ENCODE measurements at places on chromosomes 12 and 14. TPM values are rescaled to one million over a fixed set of nuclear protein-coding genes. Genes with fewer than 3 reads are reported as not detected.

DNA sequence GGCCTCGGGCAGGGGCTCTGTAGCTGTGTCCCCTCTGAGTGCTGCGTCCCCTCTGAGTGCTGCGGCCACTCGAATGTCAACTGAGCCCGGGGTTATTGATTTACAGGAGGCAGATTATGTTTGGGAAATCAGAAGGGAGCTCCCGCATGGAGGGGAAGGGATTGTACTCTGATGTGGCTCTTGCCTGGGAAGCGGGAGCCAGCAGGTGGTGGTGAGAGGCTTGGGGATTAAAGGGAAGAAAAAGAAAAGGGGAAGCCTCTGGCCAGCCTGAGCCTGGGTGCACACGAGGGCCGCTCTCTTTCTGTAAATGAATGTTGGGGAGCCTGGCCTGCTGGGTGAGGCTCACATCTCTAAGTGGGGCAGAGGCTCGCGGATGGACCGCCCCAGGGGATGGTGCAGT lies 143.7 kb downstream of the AACS start:
- no peak for DNase-seq

DNA sequence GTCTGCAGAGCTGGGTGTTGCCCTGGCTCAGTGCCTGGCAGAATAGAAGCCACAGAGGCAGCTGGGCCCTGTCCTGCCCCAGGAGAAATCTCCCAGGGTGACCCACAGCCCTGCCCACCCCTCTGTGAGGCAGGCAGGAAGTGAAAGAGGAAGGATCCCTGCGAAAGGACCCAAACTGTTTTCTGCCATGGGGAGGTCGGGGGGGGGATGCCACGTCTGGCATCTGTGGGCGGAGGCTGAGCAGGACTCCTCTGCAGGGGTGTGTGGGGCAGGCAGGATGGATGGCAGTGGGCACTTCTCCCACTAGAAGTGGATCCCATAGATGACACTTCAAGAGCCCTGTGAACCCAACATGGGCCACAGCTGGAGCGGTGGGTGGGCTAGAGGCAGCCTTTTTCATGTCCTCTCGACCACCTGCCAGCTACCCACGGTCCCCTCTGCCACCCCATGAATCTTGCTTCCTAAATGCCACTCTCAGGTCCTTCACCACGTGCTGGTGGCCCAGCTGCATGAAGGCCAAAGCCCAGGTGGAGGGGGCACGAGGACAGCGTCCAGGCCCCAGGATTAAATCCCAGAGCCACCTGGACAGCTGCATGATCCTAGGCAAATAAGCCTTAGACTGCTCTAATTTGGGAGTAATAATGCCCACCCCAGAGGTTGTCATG lies 3.6 kb downstream of the PAPLN start:
- DNase-seq = no peak

DNA sequence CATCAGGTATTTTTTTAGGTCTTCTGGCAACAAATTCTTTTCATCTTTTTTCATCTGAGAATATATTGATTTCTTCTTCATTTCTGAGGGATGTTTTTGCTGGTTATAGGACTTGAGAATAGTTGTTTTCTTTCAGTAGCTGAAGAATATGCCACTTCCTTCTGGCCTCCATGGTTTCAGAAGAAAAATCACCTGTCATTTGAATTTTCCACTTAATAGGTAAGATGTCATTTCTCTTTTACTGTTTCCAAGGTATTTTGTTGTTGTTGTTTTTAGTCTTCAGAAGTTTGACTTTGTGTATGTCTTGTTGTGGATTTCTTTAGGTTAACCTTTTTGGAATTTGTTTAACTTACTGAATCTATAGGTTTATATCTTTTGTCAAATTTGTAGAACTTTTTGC lies 257.8 kb upstream of the AMIGO2 start:
- DNase-seq = no peak

Gene AQP2
- total RNA-seq = not detected

Gene NTN4
- total RNA-seq = 0.13 TPM

GRCh38 chr12:96422192-96422591 lies 22.0 kb upstream of the CDK17 start:
- DNase-seq = no peak

- DNase-seq = no peak
These were observed 1.5 kb downstream of the IRF2BPL start for GRCh38 chr14:77026930-77027537.

GRCh38 chr14:20436363-20436755 lies 393 bp upstream of the KLHL33 start:
- no peak for DNase-seq

Gene PUS7L
- total RNA-seq = 16.0 TPM

DNA sequence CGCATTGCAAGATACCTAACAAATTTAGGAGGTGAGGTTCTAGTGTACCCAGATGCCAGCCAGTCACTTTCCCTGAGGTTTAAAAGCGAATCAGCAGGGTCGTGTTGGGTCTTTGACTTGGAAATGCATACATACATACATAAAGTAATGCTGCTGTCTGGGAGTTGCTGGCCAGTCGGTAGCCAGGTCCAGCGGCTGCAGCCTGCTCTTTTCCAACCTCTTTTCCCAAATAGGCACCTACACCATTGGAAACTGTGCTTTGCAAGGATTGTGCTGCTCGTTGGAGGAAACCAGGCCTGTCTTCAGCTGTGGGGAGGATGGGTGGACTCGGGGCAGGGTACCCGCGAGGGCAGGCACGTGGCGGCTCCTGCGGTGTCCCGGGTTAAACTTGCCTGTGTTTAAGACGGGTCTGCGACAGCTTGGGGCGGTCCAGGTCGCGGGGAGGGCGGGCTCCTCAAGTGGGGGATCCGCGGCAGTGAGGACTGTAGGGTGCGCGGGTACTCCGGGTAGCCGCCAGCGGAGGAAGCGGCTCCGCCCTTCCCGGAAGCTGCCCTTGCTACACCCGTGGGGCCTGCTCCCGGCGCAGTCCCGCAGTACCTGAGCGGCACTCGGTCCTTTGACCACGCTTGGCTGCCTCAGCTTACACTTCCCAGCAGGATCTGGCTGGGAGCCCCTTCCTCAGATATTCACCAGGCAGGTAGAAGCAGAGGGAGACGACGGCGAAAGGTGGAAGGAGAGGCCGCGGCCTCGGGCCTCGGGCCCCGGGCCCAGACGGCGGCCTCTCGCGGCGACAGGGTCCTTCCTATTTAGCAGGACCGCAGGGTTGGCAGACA lies 2.7 kb downstream of the TTC6 start:
- DNase-seq = peak; percentile 42

Gene TSPAN9
- total RNA-seq = 19.0 TPM

Gene CISTR
- total RNA-seq = not detected

DNA sequence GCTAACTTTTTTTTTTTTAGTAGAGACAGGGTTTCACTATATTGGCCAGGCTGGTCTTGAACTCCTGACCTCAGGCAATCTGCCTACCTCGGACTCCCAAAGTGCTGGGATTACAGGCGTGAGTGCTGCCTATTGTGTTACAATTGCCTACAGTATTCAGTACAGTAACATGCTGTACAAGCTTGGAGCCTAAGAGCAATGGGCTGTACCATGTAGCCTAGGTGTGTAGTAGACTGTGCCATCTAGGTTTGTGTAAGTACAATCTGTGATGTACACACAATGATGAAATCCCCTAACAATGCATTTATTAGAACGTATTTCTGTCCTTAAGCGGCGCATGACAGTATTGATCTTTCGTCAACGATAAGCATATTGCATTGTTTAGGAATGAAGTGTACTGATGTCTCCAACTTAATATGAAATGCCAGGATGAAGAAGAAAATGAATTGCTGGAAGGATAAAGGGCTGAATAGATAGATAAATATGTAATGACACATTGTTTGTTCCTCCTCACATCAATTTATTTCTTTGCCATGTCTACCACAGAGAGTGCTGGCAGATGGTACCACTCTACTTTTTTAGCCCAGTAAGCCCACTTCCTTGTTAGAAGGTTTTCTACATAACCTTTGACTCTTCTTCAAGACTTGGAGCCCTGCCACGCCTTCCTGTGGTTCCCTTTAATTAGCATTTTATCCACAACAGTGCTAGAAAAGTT lies 467.5 kb downstream of the VRK1 start:
- no peak for DNase-seq

GRCh38 chr14:55963295-55963694 lies 154.9 kb upstream of the PELI2 start:
- DNase-seq = no peak

Gene PDE3A
- total RNA-seq = 3.0 TPM

GRCh38 chr12:111991946-111992345 lies 21.0 kb downstream of the TMEM116 start:
- DNase-seq = no peak

DNA sequence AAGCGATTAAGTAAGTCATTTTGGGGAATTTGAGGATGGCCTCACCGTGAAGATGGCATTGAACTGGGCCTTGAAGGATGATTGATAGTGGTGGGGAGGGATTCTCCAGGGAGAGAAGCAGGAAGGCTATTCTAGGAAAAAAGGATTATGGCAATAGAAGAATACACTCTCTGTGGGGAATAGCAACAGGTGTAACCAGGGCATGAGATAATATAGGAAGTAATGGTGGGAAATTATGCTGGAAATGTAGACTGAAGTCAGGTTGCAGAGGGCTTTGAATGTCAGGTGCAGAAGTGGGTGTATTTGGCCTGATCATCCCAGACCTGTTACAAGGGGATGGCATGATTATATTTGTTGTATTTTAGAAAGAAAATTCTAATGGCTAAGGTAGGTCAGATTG lies 4.6 kb upstream of the ANO4 start:
- no peak for DNase-seq

DNA sequence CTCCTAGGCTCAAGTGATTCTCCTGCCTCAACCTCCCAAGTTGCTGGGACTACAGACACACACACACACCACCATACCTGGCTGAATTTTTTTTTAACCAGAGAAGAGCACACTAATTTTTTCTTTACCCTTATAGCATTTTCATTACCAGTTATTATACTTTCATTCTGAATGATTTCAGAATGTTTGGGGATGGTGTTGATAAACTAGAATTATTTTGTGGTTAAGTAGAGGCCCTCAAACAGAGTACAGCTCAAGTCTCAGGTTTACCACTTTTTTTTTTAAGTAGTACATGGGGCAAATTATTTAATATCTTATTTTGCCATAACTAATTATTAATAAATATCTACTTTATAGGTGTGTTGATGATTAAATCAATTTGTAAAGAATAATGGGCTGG lies 86.6 kb downstream of the FUT8 start:
- DNase-seq = no peak

- no peak for DNase-seq
These were observed 226.9 kb downstream of the CRADD start for GRCh38 chr12:93904124-93904523.

GRCh38 chr14:41805633-41806032 lies 199.0 kb downstream of the LRFN5 start:
- no peak for DNase-seq

DNA sequence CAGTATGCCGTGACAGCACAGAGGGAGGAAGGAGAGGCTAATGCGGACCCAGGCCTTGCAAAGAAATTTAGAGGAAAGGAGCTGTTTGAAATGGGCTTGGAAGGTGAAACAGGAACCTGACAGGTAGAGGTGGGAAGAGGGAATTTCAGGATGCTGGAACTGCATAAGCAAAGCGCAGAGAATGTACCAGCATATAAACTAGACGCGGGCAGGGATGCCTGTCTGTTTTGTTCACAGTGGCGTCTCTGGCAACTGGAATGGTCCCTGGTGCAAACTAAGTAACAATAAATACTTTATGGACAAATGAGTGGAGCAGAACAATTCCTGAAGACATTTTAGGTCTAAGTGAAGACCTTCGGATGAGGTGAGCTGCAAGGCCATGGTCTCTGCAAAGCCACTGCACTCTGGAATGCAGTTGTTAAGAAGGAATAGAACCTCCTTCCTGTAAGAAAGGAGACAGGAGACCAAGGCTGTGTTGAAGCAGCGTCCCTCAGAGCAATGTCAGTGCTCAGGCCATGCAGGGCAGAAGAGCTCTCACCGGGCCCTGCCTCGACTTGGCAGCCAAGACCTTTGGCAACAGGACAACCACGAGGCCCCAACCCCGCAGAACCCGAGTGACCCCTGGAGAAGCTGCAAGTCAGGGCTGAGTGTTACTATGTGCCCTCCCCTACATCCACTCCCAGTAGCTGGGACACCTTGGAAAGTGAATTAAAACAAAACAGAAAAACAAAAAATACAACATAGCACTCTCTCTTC lies 42.8 kb downstream of the PITPNM2 start:
- no peak for DNase-seq

Gene YAF2
- total RNA-seq = 1.9 TPM

Gene IL26
- total RNA-seq = not detected

- peak; percentile 82 for DNase-seq
These were observed at the start of gene TSPAN9 for GRCh38 chr12:3076730-3077571. TSPAN9 (plus strand) TSS chr12:3077379; CDS start chr12:3201194, 123,815 bp downstream.

Gene FLVCR2
- 6.1 TPM for total RNA-seq

DNA sequence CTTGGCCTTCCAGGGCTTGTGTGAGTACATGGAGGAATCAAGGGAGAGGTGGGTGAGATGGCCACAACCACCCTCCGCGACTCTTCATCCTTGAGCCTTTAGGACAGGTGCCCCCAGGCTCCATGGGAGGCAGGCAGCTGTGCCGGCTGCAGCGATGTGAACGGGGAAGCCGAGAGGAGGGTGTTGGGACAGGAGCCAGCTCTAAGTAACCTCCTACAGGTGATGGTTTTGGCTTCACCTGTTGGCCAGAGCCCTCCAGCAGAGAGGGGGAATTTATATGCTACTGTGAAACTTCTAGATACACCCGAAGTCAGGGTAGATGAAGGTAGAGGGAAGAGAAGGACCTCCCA lies 132.2 kb upstream of the HIF1A start:
- DNase-seq = no peak

GRCh38 chr12:46222636-46223035 lies 46.2 kb downstream of the SLC38A1 start:
- no peak for DNase-seq

Gene KRR1
- 92.2 TPM for total RNA-seq

Gene PRIM1
- 46.5 TPM for total RNA-seq

Gene RNASE7
- total RNA-seq = not detected

Gene RPS6KL1
- total RNA-seq = 18.8 TPM

DNA sequence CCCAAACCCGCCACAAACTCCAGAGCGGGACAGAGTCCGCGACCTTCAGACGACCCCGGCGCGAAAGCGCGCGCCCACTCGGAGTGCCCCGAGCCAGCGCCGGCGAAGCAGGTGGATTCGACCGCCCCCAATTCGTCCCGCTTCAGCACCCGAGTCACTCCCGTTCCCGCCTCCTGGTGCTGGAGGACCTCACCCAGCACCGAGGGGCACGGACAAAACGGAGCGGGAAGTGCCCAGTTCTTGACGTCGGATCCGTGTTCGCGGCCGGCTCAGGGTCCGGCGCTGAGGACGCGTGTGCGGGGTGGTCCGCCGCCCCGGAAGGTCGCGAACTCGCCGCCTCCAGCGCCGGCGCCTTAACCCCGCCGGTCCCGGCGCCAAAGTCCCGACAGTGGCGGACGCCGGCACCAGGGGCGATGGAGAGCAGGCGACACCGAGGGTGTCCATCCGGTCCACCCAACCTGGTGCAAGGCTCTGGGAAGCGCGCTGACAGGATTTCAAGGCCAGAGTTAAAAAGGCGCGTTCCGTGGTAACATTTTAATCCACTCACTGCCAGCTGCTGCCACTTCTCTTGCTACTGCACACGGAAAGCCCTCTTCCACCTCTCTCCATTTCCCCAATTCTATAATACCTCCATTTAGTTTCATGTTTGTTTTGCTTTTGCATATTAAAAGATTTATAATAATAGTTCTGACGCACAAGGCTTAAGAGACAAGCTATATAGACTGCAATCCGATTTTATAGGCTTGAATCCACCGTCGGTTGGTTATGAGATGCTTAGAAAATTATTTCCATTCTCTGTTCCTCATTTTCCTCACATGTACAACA lies 240.0 kb upstream of the CPNE8 start:
- peak; percentile 83 for DNase-seq
